Spleen (tissue), 13 donors: ENCODE measurements at places on chromosomes 3 and 15. TPM values are rescaled to one million over a fixed set of nuclear protein-coding genes. Genes with fewer than 3 reads are reported as not detected.

Gene ZNF35
- 19.3 TPM for total RNA-seq

Gene TPRG1
- total RNA-seq, result 5.3 TPM

Gene HIGD2B
- total RNA-seq, result not detected

Gene ABI3BP
- total RNA-seq, result 27.2 TPM

Gene SEMA3G
- total RNA-seq, result 20.2 TPM

Gene AGBL1
- not detected for total RNA-seq

Gene SERPINI2
- not detected for total RNA-seq

Gene ACP3
- 16.3 TPM for total RNA-seq

Gene MEGF11
- total RNA-seq, result 0.61 TPM

Gene RSRC1
- 35.1 TPM for total RNA-seq

Gene NUP210
- total RNA-seq, result 76.8 TPM

Gene STRIT1
- not detected for total RNA-seq

Gene ZNF197
- 17.4 TPM for total RNA-seq

Gene FANCD2OS
- not detected for total RNA-seq

Gene FES
- total RNA-seq, result 150 TPM

Gene ITIH1
- 1.8 TPM for total RNA-seq

Gene B2M
- 10,333 TPM for total RNA-seq

Gene PPM1M
- 48.2 TPM for total RNA-seq

Gene STRA6
- total RNA-seq, result 1.3 TPM

Gene ALDH1A3
- total RNA-seq, result 7.2 TPM

Gene FSD2
- total RNA-seq, result not detected

Gene SGO1
- 3.2 TPM for total RNA-seq

Gene SERINC4
- total RNA-seq, result not detected

Gene GOLGA8S
- total RNA-seq, result 0.38 TPM

Gene GALNT15
- total RNA-seq, result 48.6 TPM

Gene TMIE
- total RNA-seq, result not detected

Gene GRAMD2A
- total RNA-seq, result not detected

Gene GAP43
- total RNA-seq, result not detected

Gene KNG1
- total RNA-seq, result not detected

Gene NAA80
- 11.8 TPM for total RNA-seq

Gene NCBP2
- total RNA-seq, result 49.7 TPM
